Coronary artery (tissue), 2 donors: ENCODE measurements at places on chromosomes 6 and 20.

DNA sequence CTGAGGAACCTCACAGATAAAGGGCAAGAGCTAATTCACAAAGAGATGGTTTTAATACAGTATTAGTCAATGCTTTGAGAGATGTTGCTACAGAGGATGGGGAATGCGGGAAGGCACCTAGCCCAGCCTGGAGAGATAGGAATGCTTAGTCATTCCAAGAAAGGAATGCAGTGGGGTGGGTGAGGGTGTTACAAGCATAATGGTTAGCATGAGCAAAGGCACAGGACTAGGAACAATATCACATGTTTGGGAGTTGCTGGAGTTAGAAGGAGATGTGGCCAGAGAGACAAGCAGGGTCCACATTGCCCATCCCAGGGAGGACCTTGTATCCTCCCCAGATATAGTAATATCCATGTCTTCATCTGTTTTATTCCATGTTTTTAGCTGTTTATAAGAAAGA lies 107.0 kb upstream of the OGFRL1 start:
- DNase-seq: no peak

DNA sequence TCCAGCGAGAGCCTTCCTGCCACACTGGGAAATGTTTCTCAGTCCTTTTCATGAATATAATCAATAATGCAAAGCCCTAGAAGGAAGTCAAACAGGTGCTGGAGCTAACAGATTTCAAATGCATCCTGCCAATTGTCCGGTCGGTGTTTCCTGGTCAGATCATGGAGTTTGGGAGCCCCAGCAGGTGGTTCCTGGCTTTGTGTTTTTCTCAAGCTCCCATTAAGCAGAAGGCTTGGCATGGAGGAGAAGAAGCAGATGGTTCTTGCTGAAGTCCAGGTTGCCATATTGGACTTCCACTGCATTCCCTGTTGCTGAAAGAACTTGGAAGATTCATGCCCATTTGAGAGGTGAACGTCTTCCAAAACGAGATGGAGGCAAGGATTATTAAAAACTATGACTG lies 68.6 kb downstream of the GFOD1 start:
- DNase-seq: no peak

DNA sequence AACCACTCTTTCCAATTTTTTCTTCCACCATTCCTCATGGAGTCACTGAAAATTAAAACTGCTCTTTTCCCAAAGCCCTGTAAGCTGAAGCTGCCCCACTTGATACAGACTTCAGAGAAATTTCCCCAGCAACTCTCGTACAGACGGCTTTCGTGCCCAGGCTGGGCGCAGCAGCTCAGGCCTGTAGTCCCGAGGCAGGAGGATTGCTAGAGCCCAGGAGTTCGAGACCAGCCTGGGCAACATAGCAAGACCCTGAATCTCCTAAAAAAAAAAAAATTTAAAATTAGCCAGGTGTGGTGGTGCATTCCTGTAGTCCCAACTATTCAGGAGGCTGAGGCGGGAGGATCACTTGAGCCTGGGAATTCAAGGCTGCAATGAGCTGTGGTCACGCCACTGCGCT lies 6.6 kb downstream of the PPDPF start:
- DNase-seq: no peak

DNA sequence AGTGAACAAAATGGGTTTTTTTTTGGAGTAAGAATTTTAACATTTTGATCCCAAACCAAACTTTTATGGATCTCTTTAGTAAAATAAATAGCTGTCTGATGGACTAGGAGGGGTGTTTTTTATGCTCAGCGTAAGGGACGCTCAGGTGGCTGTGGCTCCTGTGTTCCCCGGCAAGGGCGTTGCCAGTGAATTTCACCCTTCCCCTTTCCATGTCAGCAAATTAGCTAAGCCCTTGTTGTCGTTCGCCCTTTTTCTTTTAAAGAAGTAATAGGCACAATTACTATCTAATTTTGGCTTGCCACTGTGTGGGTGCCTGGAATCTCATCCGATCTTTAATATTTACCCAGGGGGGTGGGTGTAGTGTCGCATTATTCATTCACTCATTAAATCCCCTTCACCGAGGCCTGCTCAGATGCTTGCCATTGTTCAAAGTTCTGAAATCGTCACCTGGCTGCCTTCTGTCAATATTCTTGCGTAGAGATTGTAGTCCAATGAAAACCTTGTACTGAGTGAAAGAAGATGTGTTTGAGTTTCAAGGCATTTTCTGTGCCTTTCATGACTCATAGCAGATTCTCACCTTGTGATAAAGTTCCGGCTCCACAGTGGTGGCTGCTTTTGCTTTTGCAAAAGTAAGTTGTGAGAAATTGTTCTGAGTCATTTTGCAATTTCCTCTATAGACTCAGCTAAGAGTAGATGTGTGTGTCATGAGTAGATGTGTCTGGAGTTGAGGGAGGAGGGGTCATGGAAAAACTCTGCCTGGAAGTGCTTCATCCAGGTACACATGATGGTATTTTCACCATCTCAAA lies 40.0 kb upstream of the CLDN20 start:
- DNase-seq: no peak

DNA sequence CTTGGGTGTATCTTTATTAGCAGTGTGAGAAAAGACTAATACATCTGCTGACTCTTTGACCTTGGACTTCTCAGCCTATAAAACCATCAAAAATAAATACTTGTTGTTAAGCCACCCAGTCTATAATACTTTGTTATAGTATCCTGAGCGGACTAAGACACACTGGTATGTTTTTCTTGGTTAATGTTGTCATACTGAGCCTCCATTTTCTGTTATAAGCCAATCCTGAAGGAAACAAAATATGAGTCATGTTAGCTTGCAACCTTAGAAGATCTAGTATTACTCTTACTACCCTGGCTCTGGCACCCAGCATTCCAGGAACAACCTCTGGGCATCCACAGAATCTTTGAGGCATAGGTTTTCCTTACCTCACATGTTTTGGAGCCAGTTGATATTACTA lies 307.2 kb downstream of the FRK start:
- no peak for DNase-seq

GRCh38 chr20:47117371-47117770 lies 222.7 kb downstream of the EYA2 start:
- no peak for DNase-seq

DNA sequence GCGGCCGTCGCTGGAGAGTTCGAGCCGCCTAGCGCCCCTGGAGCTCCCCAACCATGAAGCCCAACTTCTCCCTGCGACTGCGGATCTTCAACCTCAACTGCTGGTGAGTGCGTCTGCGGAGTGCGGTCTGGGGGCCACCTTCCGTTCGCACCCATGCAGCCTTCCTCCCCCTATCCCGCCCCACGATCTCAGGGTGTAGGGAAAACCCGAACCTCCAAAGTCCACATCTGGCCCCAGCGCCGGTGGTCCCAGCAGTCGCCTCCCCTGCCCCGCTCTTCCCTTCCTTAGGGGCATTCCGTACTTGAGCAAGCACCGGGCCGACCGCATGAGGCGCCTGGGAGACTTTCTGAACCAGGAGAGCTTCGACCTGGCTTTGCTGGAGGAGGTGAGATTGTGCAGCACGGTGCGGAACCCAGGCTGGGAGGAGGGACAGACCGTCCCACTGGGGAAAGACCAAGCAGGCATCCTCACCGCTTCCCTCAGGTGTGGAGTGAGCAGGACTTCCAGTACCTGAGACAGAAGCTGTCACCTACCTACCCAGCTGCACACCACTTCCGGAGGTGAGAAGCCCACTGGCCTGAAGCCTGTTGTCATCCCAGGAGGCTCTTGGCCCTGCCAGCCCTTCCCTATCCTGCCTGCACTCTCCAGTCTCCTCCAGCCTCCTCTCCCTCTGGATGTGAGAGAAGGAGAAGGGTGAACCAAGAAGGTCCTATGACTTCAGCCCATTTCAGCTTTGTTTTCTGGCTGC lies 719 bp downstream of the SMPD2 start:
- no peak for DNase-seq

DNA sequence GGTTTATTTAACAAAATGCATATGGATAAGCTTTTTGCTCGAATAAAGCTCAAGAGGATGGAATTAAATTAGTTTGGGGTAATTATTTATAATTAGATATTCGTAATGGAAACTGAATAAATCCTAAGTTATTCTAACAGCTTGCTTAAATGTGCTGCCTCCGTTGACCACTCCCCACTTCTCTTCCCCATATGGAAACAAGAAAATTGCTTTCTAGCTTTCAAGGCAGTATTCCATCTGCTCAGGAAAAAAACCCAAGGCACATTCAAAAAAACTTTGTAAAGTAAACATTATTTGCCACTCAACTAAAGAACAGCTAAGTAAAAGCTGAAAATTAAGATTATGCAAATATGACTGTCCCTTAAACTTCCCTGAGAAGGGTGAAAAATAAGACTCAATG lies 369.2 kb downstream of the HAO1 start:
- DNase-seq: no peak

DNA sequence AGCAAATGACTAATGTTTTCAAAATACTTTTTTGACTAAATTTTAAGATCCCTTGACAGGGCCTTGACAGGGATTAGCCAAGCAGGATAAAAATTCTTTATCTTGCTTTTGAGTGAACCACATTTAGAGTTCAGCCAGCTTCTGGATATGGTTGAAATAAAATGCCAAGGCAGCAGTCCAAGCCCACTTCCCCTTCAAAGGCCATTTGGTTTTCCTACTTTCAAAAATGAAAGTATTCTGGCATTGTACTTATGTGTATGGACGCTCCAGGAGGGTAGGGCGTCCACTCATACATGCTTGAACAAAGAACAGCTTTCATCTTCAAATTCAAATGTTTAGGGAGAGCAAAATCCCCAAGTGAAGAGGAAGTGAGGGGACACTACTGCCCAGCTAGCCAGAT lies 82.3 kb upstream of the BCLAF1 start:
- DNase-seq: no peak
